ENCODE measurements at places on chromosomes 1 and 21.

GRCh38 chr1:202589190-202589930 is 120.9 kb downstream of the SYT2 start:
- no peak for DNase-seq

- no peak for DNase-seq
Measured at GRCh38 chr1:208551633-208552320, 307.6 kb upstream of the PLXNA2 start.

GRCh38 chr21:32483293-32483595 is 70.7 kb downstream of the EVA1C start:
- DNase-seq, result no peak

DNA sequence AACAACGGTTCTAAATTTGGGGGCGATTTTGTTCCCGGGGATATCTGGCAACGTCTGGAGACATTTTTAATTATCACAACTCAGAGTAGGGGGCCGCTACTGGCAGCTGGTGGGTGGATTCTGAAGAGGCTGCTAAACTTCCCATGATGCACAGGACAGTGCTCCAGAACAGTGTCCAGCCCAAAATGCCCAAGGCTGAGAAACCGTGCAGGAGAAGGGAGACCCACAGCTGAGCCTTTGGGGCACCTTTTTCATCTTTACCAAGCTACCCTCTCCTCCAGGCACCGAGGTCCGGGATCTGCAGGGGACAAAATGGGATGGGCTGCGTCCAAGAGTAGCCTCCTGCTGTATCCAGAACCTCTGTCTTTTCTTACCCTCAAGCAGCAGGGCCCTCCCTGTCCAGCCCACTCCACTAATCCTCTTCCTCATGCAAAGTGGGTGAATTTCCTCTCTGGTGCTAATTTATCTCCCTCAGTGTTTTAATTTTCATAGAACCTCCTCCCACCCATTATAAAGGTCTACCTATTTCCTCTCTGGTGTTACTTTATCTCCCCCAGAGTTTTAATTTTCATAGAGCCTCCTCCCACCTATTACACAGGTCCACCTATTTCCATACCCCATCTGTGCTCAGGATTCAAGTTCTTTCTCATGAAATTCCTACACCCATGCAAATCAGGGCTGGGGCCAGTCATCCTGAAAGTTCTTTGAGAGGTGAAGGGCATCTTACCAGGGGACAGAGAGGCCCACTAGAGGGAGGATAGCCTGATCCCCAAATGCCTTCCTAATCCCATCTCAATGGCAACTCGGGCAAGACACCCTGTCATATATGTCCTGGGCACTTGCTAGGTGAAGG is 42.7 kb downstream of the CSMD2 start:
- DNase-seq, result no peak

- no peak for DNase-seq
Measured at GRCh38 chr1:85295006-85295431, 18.6 kb upstream of the BCL10 start.

- DNase-seq, result no peak
Measured at GRCh38 chr1:232868793-232869491, 63.7 kb downstream of the MAP10 start.

- DNase-seq, result no peak
Measured at GRCh38 chr1:223731133-223731770, 18.9 kb downstream of the CAPN2 start.

DNA sequence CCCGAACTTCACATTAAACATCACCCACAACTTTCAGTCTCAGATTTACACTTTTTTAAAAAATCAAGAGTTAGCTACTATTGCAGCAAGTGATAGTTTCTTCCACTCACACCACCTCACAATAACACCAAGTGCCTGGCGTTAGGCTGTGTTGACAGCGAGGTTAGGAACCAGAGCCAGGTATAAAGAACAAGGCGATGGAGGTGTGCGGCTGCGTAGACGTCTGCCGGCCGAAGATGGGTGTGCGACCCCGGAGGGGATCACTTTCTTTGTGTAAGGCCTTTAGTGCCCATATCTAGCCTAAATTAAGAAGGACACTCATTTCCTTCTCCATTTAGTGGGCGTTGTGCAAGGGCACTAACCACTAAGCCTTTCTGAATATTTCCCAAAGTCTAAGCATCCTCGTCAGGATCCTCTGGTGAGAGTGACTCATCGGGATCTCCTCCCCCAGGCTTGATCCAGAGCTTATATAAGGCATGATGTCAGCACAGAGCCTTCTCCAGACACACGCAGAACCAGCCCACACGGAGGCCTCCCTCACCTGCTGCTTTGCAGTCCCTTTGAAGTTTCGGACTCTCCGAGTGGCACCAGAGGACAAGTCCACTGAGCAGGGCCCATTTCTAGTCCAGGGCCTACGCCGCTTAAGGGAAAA is 11.8 kb downstream of the NHLH2 start:
- DNase-seq, result no peak

DNA sequence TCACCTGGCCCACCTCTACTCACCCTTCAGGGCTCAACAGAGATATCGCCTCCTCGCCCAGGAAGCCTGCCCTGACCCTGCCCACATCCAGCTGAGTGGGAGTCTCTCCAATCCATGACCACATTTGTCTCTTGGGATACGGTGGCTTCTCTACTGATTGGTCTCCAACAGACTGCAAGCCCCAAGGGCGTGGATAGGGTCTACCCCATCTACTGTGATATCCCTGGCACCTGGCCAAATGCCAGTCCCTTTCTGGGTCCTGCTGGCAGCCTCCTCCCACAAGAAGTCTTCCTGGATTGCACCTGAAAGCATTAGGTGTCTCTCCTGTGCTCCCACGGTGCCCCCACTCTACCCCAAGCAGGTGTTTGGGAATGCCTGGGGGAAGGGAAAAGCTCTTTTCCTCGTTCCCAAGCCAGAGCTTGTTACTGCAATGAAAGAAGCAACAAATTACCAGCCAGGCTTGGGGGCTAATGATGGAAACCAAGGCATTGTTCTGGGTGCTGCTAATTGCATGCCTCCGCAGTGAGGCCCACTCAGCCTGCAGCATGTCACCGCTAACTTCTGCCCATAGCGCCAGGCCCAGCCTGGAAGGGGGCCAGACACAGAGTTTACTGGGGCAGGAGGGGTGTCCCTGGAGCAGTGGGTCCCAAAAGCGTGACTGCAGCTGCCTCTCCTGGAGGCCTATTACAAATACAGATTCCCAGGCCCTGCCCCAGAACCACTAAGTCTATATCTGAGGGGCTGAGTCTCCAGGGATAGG is 90.7 kb upstream of the IFFO2 start:
- DNase-seq, result no peak

DNA sequence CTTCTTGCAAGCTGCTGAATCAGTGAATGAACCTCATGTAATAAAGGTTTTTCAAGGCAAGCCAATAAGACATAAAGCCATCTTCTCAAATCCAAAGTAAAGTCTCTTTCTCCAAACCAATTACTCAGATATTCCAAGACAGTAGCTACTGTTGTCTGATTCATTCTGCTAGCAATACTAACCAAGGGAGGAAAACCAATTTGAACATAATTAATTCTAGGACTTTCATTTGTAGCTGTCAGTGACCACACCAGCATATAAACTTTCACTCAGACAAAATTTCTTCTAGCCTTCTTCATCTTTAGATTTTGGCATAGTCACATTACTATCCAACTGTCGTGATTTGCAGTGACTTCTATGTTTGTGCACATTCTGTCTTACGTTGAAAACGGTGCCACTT is 10.5 kb upstream of the INTS3 start:
- DNase-seq, result no peak

GRCh38 chr1:2925291-2925690 is 96.0 kb upstream of the ACTRT2 start:
- no peak for DNase-seq

DNA sequence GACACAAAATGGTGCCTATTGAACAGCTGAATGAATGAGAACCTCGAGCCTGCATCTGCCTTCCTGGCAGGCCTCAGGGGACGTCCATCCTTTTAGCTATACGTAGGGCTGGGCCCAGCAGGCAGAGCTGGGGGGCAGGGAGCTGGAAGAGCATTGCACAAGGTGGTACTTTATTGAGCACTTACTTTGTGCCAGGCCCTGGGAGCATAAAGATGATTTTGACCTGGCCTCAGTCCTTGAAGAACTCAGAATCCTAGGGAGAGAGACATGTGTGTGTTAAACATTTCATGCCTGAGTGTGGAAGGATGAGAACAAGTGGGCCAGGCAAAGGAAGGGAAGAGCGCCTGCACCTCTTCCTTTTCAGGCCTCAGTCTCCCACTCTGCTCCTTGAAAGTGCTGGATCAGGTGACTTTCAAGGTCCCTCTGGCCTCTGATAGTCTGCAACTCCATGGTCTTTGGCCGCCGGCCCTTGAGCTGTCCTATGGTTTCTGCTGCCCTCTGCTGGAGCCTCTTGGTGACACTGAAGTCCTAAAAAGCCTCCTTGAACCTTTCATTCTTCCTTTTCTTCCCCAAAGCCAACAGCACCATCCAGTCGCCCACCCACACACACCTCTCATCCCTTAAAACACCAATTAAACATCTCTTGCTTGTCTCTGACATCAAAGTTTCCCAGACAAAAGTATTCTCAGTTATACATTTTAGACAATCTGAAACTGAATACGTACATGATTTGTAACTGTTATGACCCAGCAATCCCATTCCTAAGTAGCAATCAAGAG is 3.5 kb upstream of the PEAR1 start:
- DNase-seq, result peak; percentile 78

GRCh38 chr1:116568662-116569380 is 2.0 kb downstream of the CD58 start:
- no peak for DNase-seq

DNA sequence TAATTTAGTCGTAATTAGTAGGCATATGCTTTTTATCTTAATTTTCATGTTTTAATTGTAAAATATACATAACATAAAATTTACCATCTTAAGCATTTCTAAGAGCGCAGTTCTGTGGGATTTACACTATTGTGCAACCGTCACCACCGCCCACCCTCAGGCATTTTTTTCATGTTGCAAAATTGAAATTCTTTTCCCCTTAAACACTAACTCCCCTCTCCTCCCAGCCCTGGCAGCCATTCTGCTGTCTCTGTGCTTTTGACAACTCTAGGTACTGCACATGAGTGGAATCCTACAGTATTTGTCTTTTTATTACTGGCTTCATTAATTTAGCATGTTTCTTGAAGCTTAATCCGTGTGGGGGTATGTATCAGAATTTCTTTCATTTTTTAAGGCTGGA is 7.8 kb downstream of the PIK3CD start:
- no peak for DNase-seq

DNA sequence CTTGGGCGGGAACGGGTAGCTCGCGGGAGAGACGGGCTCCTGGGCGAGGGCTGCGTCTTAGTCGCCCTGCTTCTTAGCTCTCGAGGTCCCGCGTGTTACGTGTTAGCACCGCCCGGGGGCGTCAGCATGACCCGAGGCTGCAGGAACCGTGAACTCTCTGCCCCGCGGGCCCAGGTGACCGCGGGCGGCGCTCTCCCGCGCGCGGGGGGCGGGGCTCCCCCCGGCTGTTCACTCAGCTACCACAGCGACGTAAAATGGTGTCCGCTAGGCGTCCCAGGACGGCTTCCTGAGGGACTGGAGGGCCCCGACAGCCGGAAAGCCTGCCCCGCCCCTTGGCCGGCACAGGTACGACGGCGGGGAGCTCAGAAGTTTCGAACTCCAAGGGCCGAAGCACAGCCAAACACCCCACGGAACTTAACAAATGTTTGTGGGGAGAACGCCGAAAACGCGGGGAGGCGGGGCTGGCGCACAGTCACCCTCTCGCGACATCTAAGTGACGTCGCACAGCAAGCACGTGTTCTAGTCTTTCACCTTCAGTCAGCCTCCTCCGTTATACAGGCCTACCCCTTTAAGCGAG is 780 bp upstream of the RBM15 start:
- peak; percentile 92 for DNase-seq

GRCh38 chr1:79293611-79294010 is 287.1 kb upstream of the ADGRL4 start:
- no peak for DNase-seq

DNA sequence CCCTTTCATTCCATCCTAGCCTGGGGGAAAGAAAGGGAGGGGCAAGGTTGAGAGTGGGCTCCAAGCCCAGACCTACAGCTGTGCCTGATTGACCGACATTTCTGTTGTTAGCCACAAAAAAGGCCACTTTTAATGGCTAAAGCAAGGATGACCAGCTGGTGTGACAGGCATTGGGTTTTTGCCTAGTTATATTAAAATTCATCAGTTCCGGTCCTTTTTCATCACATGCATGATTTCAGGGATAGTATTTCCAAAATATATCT is 192.3 kb downstream of the ZNF326 start:
- DNase-seq, result no peak

DNA sequence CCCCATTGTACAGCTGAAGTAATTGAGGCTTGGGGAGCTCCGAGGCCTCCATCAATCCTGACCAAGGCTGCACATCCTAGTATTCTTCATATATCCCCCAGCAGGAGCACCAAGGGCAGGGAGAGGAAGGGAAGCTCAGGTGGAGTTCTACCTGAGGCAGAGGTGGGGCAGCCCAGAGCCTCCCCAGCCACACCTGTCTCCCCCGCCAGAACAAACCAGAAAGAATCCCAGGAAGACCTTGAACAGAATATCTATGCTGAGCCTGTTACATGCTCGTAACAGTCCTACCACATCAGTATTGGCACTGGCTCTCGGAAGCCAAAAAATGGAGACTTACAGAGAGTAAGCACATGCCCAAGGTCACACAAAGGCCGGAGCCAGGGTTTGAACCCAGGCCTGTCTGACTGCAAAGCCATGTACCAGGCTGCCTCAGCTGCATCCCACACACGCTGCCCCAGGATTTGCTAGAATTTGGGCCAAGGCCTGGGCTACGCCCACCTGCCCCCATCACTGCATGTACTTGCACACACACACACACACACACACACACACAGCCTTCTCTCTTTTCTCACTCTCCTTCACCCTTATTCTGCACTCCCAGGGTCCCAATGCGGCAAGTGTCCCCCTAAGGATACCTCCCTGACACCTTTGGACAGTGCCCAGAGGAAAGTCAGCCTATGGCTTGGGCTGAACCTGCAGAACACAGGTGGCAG is 4.5 kb downstream of the E2F2 start:
- no peak for DNase-seq

GRCh38 chr21:32426592-32427051 is 14.1 kb downstream of the EVA1C start:
- DNase-seq, result no peak

DNA sequence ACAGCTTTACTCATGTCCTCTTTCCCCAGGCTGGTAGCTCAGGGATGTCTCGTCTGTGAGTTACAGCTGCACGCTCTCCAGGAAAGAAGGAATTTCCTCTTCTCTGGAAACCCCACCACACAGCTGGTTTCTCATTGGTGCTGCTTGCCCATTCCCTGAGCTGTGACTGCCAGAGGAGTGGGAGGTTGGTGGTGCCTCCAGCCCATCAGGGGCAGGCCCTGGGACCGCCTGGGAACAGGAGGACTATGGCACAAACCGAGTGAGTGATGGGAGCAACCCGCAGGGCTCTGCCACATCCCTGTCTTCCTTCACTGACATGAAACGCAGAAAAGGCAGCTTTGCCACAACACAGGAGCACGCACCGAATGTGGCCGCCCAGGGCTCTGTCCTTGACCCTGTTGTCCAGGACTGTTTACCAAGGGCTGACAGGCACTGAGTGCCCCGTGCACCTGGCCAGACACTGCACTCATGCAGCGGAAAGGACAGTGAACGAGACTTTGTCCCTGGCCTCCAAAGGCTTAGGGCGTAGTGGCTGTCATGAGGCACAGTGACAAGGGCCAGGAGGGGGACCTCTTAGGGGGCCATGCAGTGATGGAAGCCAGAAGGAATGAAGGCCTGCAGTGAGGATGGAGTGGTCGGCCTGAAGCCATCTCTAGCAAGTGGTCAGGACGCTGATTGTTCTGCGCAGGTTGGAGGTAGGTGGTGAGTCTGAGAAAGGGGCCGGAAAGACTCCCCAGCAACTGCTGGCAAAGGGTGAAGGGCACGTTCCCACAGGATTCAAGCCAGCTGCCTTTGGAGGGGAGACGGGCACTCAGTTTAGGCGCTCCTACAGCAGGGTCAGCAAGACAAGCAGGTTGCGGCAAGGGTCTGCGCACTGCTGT is 1.7 kb upstream of the CCNL2 start:
- DNase-seq, result no peak

- DNase-seq, result no peak
Measured at GRCh38 chr1:30879126-30879786, 29.3 kb downstream of the SDC3 start.

Measured in stimulated activated naive CD8-positive, alpha-beta T cell treated with anti-CD3 and anti-CD28 coated beads, Interleukin-15, Interleukin-2, amounts not matched to agents 100 U/mL and 50 U/mL, for 24 hours (primary cell).